ENCODE measurements at places on chromosomes 16 and 17.

GRCh38 chr17:61783120-61783519, 80.2 kb downstream of the BRIP1 start:
- DNase-seq = no peak

DNA sequence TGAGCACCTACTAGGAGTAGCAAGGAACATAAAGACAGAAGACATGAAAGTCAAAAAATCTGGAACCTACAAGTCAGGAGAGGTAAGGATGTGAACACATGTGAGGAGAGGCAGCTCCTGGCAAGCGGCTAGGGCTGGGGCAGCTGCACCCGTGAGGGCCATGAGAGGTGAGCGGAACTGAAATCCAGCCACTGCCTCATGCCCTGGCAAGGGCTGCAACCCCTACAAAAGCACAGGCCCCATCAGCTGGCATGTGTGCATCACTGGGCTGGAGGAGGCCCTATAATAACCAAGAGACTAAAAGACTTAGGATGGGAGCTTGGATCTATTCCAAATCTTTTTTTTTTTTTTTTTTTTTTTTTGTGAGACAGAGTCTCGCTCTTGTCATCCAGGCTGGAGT, 40.3 kb upstream of the ERN1 start:
- no peak for DNase-seq

DNA sequence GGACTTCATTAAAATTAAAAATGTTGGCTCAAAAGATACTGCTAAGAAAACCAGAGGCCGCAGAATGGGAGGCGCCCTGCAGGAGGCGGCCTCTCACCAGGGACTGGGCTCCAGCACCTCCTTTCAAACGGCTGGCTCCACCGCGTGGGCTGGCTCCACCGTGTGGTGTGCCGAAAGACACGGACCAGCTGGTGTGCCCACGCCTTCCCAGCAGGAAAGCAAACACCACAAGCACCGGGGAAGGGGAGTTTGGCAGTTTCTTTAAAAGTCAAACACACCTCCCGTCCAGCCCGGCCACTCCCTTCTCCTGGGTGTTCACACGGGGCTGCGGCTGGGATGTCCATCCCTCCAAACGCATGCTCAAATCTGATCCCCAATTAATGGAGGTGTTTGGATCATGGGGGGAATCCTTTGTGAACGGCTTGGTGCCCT, 13.9 kb downstream of the HAGH start:
- DNase-seq = peak; percentile 67

DNA sequence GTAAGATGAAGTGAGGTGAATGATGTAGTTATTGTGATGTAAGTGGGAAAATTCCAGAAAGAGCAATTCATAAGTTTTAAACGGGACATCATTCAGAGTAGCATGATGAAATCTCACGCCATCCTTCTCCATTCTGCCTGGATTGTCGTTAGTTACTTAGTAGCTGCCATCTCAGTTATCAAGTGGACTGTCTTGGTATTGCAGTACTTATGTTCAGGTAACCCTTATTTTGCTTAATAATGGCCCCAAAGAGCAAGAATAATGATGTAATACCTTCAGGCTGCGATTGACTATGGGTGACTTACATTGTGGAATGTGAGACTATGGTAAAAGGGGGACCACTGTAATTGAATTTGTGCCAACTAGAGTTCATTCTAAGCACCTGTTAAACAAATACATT, 234.1 kb upstream of the TOM1L1 start:
- DNase-seq = no peak

- DNase-seq = no peak
Observed at GRCh38 chr16:80080287-80080851, 460.4 kb upstream of the DYNLRB2 start.

GRCh38 chr17:50185631-50186471, 15.6 kb downstream of the COL1A1 start:
- DNase-seq = no peak

DNA sequence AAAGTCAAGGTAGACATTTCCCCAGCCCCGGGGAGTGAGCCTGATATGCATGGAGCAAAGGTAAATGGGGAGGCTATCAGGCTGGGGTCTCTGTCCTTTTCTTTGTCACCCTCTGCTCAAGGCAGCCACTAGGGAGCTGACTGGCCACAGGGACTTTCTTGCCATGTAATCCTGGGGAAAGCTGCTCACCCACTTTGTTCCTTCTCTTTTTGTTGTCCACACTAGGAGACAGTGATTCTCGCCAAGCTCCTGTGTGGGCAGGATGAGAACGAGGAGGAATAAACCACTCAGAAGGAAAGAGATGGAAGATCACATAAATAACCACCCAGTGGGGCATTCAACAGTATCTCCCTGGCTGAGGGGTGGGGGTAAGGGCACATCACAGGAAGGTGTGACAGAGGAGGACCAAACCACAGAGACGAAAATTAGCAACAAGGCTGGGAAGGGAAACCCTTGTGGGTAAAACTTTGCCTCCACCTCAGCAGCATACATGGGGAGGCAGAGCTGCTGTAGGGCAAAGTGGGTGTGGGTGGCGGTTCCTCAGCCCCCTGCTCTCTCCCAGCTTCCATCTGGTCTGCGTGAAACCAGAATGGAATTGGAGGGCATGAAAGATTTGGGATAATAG, 26.2 kb upstream of the CCL1 start:
- DNase-seq = no peak

- DNase-seq = peak; percentile 83
Observed at GRCh38 chr17:81487487-81488275, 24.9 kb downstream of the ACTG1 start.

DNA sequence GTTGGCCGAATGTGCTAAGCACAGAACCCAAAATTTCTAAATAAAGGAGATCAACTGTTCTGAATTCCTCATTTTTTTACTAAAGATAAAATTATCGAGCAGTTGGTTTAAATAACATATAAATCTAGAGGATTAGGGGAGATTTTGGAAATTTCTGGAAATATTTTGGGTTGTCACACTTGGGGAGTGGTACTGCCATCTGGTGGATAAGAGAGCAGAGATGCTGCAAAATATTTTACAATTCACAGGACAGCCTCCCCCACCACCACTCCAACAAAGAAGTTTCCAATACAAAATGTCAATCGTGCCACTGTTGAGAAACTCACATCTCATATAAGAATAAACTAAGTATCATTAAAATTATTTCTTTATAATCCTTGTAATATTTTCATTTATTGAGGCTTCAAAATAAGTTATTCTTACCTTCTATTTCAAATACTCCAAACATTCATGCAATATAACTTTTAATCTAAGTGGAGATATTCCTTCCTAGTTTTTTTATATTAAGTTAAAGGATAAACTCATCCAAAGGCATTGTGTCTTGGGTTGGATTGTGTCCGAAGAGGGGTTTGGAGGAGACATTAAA, 17.0 kb upstream of the ABCA8 start:
- no peak for DNase-seq

DNA sequence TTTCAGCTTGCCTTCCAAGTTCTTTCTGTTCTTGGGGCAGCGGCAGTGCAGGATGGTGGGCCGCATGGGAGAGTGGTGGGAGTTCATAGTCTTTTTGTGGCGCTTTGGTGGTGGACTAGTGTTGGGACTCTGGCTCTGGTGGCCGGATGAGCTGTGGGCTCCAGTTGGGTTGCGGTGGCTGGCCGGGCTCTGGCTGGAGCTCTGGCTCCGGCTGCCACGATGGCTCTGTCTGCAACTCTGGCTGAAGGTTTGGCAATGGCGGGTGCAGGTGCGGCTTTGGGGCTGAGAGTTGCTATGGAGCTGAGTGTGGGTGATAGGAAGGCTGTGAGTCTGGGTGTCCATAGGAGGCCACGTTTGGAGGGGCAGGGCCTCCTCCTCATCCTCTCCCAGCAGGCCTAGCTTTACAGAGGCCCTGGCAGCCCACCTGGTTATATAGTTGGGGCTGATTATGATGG, at the start of gene TNP2:
Gene TNP2 (minus strand): TSS at position 405 of the 455 bp plus-strand sequence. CDS start 63 bp downstream, at position 342.
- no peak for DNase-seq

DNA sequence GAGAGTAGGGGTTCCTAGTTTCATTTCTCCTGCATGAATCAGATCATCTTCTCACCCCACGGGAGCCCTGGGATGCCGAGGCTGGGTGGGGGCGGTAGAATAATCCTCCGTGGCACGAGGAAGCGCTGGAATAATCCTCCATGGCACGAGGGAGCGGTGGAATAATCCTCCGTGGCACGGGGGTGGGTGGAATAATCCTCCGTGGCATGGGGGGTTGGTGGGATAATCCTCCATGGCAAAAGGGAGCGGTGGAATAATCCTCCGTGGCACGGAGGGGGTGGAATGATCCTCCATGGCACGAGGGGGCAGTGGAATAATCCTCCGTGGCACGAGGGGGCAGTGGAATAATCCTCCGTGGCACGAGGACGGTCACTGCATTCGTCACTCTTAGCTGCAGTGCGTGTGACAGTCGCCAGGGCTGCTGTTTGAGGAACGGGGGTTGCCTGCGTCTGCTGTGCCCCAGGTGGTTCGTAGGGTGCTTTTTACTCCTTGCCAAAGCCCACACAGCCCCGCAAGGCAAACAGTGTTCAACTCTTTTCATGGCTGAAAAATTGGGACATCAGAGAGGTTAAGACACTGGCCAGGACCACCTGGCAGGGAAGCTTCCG, 152.5 kb downstream of the BANP start:
- no peak for DNase-seq

DNA sequence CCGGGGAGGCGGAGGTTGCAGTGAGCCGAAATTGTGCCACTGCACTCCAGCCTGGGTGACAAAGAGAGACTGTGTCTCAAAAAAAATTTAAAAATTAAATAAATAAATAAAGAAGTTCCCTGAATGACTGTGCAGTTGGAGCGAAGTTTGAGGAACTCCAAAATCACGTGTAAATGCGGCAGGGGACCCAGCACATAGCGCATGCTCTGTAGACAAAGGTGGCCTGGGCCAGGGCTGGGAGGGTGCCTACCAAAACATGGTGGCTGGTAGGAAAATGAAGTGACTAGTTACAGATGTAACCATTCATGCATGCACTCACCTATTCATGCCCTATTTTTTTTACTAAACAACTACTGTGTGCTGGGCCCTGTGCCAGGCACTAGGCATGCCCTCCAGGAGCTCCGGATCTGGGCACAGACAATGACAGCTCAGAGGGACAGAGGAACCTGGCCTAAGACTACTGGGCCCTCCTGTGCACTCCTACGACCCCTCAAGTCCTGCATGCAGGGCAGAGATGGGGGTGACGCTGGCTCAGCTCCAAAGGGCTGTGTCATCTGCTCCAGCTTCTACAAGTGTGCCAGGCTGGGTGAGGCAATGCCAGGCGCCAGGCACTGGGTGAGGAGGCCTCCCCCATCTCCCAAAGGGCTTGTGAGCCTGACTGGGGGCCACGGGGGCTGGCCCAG, 65.3 kb downstream of the RMI2 start:
- DNase-seq = no peak

GRCh38 chr17:40309949-40310510, 1.1 kb downstream of the RARA start:
- no peak for DNase-seq

- DNase-seq = no peak
Observed at GRCh38 chr16:22053921-22054341, 38.4 kb upstream of the VWA3A start.

DNA sequence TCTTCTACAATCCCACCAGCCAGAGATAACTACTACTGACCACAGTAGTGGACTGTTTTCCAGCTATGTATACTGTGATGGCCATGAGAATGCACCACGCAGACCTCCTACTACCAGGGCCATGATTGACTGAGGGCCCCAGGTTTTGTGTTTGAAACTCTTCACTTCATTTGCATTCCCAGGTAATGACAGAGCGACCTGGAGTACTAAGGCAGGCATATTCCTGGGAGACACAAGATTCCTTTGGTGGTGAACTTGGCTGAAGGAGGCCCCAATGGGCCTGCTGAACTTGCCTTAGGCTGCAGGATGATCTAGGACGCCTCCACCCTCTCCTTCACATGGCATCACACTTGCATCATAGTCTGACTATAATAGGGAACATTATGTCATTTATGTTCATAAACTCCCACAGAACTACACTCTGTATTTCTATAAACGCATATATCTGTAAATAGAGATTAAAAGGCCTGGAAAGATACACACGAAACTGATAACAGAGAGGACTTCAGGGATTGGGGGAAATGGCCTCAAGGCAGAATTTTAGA, 30.4 kb downstream of the CLEC19A start:
- no peak for DNase-seq

Data from activated CD4-positive, alpha-beta T cell treated with anti-CD3 and anti-CD28 coated beads, Interleukin-2, amount 50 U/mL, for 48 hours (primary cell).